NB4 (cell line): ENCODE measurements at places on chromosomes 7 and 10.

GRCh38 chr10:78071140-78071856 is 37.6 kb downstream of the RPS24 start:
- no peak for DNase-seq

DNA sequence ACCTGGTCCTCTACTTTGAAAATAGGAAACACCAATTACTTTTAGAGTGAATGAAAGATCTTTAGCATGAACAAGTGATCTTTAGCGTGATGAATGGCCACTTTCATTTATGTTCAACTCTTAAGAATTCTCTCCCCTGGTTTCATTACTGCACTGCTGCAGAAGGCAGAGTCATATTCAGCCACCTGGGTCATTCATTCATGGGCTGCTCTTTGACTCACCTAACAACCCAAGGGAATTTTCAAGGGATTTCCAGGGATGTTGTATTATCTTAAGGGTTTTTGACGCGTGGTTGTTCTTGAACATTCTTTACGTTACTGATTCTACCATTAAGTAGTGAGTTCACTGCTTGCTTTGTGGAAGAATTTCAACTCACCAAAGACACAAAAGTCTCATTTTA is 87.3 kb upstream of the STK17A start:
- no peak for DNase-seq

DNA sequence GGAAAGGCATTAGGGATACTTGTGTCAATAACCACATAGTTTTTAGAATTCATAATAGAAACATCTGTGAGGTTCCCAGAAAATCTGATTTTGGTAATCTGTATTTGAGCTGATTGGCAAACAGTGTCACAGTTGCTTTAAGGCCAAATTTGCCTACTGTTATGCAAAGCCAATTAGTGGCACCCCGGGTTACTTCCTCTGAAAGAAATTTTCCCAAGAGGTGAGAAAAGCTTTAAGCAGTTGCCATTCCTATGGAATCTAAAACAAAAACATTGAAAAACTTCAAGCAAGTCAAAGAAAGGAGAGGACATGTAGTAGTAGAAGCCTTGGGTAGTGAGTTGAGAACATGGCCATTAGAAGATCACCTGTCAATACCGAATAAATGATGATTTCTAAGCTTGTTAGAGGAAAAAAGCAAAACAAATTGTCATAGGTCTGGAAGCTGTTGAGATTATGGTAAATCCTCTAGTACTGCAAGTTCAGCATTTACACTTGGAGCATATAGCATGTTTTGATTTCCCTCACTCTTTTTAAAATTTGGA is 176.8 kb downstream of the TWIST1 start:
- DNase-seq = no peak

GRCh38 chr10:98361131-98362025 is 53.6 kb downstream of the PYROXD2 start:
- DNase-seq = peak; percentile 28

GRCh38 chr7:130971297-130971696 is 237.3 kb upstream of the KLF14 start:
- DNase-seq = no peak

GRCh38 chr7:43112941-43113621 is 634 bp downstream of the HECW1 start:
- no peak for DNase-seq

GRCh38 chr10:98411768-98412167 is 3.2 kb downstream of the PYROXD2 start:
- DNase-seq = no peak

DNA sequence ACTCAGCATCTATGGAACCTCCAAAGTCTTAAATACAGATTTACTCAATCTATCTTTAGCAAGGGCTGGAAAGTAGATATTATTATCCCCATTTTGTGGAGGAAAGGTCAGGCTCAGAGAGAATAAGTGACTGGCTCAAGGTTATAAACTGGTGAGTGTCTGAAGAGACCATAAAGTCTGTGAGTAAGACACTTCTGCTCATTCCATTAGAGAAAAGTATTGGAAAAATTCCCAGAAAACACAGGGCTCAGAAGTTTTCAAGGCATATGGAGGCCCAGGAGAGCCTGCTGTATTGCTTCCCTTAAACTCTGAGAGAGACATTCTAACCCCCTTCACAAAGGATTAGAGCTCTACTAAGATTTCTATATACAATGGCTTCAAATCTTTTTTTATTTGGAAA is 134.8 kb downstream of the PCDH15 start:
- DNase-seq = no peak

DNA sequence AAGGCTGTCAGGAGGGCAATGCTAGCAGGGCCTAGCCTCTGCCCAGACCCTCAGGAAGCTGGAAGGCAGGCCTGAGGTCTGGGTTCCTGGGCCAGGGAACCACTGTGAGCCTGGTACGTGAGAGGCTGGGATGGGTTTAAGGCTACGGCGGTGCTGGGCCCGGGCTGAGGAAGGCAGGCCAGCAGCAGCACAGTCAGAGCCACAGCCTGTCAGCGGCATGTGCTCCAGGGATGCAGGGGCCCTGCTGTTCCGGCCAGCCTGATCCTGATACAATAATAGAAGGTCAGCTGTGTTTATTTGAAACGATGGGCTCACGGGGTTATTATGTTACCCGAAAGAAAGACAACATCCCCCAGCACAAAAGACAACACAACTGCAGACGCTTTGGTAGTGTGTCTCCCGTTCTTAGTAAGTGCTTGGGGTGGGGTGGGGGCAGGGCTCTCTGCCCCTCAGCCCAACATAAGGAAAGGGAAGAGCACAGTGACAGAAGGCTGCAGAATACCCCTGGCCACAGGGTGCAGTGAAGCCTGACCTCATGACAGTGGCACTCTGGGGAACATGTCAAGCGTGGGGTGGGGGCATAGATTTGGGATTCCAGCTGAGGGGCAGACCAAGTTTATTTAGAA is 95.0 kb downstream of the COL13A1 start:
- no peak for DNase-seq

GRCh38 chr10:13717936-13718772 is 131.4 kb downstream of the PRPF18 start:
- peak; percentile 84 for DNase-seq

- DNase-seq = peak; percentile 17
These were observed 1189.6 kb downstream of the SORCS1 start for GRCh38 chr10:105974803-105975456.

DNA sequence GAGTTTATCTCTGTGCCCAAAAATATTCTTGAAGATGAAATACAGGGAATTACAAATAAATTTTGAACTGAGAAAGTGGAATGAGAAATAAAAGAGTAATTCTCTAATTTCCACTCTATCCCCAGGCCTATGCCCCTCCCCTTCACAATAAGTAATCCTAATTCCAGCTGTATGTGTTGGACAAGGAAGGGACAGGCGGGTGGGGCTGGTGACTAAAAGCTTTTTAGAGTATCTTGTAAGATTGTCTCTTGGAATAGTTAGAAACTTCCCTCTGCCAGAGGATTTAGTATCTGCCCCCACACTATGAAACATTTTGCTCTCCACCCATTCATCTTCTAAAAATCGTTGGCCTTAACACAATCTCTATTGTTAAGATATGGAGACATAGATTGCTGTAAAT is 199.2 kb downstream of the MBL2 start:
- DNase-seq = no peak

DNA sequence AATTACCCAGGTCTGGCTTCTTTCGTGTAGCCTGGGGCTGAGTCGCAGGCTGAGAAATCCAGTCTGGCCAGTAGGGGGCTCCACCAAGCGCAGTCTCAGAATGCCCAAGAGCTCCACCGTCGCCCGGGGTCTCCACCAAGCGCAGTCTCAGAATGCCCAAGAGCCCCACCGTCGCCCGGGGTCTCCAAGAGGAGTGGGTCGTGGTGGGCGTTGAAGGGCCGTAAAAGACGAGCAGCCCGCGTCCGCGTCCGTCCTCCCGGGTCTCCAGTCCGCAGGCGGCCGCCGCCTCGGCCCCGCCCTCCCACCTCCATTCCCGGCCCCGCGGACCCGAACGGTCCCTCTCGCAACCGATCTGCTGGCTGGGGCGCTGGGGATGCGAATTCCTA is 892 bp upstream of the ZYX start:
- peak; percentile 97 for DNase-seq

GRCh38 chr10:117503244-117504205 is 39.0 kb upstream of the EMX2 start:
- no peak for DNase-seq

DNA sequence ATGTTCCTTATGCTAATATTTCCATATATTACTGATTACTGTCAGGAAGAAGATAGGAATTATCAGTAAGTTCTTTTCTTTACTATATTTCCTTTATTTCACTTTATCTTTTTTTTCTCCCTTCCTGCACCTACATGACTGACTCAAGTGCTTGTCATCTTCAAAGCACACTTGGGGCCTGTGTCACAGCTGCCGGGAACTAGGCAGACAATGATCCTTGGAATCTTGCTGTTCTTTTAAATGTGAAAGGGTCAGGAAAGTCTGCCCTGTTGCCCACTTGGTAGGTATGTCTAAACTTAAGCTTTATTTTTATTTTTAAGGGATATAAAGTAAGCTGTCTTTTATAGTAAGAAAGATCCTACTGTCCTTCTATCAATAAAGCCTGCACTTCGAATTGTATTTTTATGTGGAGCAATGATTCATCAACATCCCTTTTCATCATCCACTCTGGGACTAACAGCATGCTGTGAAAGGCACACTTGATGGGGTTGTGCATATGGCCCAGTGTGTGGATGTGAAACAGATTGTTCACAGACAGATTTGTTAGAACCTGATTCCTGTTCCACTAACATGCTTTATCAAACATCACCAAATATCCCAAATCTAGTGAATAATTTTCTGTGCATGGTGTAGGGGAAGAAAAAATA is 556.9 kb downstream of the DNAJB9 start:
- DNase-seq = no peak

DNA sequence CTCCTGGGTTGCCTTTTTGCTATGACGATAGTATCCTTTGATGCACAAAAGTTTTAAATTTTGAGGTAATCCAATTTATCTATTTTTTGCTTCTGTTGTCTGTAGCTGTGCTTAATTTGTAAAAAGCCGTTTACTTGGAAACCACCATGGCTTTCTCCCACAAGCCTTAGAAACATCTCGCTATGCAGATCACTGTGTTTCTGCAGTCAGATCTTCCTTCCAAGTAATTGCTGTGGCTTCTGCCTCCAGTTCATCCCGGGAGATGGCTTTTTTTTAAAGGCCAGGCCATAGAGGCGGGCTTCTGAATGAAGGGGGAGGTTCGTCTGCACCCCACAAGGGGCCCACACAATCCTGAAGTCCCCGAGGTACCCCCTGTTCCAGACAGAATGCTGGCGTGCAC is 48.3 kb upstream of the OCM2 start:
- DNase-seq = no peak

GRCh38 chr10:36899652-36900051 is 225.7 kb upstream of the ANKRD30A start:
- no peak for DNase-seq

- DNase-seq = no peak
These were observed 7.4 kb downstream of the AVL9 start for GRCh38 chr7:32502728-32503127.

GRCh38 chr10:124826262-124826661 is 24.6 kb downstream of the ABRAXAS2 start:
- no peak for DNase-seq

DNA sequence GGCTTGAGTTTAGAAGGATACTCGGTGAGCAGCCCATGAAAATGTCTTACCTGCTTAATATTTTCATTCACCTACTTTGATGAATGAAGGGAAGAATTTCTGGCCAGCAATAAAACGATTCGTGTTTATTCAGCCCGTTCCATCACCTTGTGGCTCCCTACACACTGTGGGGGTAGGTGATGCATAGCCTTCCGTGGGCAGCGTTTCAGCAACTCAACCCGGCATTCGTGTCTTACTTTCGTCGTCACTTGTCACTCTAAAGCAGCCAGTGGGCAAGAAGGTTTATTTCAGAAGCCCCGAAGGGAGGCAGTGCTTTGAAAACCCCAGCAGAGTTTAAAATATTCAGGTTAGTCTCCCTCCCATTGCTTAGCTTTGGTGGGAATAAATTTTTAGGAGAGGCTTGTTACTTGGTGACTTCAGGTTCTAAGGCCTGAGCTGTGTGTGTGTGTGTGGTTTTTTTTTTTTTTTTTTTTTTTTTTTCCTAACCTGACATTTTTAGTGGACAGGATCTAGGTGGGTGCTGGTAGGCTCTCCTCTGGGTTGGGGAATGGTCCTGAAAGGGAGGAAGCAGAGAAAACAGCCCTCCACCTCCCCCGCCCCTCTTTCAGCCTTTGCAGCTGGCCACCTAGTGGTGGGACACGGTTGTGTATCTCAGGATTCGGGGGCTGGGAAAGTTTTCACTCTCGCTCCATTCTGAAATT is 1.8 kb downstream of the GRK5 start:
- DNase-seq = peak; percentile 69

DNA sequence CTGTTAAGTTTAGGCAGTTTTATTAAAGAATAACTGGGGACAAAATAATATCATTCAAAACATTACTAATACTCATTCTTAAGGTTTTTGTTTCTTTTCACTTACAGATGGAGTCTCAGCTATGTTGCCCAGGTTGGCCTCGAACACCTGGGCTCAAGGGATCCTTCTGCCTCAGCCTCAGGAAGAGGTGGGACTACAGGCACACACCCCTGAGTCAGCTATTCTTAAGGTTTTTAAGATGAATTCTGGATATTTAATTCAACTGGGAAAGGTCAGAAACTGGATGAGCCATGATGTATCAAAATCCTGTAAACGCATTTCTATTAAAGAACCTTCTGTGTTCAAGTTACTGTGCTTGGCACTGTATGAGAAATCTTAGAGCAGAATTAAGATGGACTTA is 3.5 kb downstream of the OAT start:
- no peak for DNase-seq

DNA sequence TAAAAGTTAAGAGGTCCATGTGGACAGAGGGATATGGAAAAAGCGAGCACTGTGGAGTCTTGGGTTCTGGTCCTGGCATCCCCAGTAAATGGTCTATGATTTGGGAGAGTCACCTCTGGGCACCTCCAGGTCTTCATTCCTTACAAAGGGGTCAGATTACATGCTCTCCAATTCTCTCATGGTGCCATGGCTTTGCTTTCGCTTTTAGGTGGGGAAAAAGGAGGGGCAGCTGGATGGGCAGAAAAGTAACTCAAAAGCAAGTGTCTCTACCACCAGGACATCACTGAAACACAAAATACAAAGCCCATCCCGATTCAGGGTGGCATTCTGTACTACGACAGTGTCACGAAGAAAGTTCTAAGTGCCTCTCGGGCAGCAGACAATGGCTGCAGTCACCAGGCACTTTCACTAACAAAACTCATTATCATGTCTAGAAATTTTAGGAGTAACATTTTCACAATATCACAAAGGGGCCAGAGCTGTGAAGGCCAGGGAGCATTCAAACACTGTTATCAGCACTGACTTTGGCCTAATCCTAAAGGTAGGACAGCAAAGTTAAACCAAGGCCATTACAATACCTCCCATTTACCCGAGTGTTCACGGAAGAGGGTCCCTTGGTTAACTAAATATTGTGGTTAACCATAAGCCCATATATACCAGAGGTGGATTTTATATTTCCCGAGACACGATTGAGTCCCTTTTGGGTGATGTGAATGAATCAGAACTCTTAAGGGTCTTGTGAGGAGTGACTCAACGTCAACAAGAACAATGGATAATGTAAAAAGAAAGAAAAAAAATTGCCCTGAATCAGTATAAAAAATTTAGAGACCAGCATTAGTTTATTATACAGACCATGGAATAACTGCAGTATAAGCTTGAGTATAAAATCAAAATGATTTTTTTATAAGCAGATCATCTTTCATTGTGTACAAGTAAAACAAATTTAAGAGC is 2.5 kb downstream of the PSAP start:
- DNase-seq = no peak
